ENCODE measurements at places on chromosomes 4 and X. TPM values are rescaled to one million over a fixed set of nuclear protein-coding genes. Genes with fewer than 3 reads are reported as not detected.

DNA sequence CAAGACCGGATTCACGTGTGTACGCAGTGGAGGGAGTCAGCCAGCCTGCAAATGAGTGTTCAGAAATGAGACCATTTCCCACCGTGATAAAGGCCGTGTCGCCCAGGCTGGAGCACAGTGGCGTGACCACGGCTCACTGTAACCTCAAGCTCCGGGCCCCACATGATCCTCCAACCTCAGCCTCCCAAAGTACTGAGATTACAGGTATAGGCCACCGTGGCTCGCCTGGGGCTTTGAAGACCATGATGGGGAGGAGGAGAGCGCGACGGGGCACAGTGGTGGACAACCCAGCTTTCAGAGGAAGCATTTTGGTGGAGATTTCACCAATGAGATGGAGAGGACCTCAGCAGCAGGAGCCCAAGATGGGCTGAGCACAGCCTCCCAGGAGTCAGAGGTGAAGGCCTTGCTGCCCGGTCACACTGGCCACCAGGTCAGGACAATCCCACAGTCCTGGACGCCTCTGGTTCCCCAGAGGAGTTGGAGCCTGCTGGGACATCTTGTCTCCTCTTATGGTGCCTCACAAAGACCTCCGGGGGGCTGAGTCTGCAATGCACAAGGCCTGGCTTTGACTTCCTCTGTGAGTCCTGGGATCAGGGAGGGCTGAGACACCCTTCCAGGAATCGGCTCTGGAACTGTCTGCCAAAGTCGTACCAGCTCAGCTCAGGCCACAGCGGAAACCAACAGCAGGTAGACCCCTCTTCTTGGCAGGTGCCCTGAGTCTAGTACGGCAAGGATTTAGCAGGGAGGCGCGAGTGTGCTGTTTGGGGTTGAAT lies 22.4 kb upstream of the MXD4 start:
- peaks cover 5% of the 10 kb centered on the region for H3K4me1 ChIP-seq
- no peak for DNase-seq
- no peak overlapping the region for H3K4me3 ChIP-seq
- no peak overlapping the region for H3K27ac ChIP-seq
- no peaks in the 10 kb centered on the region for H3K27me3 ChIP-seq
- H3K36me3 ChIP-seq: no peaks in the 10 kb centered on the region

Gene GPR34
- total RNA-seq: not detected

Gene LIMCH1
- 9.8 TPM for total RNA-seq

Gene AREG
- not detected for total RNA-seq

- peaks cover 8% of the 10 kb centered on the region for H3K36me3 ChIP-seq
- H3K4me1 ChIP-seq: peaks cover 38% of the 10 kb centered on the region
- peaks cover 62% of the 10 kb centered on the region for H3K27me3 ChIP-seq
- H3K27ac ChIP-seq: no peak overlapping the region
These were observed 6.8 kb downstream of the MSX1 start for GRCh38 chr4:4866124-4866865.

DNA sequence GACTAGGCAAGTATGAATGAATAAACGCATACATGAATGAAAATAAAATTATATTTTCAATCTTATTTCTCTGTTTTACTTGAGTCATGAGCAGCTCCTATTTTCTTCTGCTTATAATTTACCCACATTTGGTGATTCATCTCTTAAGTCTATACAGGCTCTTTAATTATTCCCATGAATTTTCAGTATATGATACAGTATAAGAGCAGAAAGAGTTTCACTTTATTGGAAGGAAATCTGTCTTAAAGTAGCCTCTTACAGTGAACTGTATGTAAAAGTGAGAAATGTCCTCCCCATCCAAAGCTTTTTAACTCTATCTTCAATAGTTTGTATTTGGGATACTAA lies 50.8 kb downstream of the TMEM165 start:
- no peak for DNase-seq
- peaks cover 5% of the 10 kb centered on the region for H3K36me3 ChIP-seq
- H3K4me3 ChIP-seq: no peak overlapping the region
- H3K27ac ChIP-seq: peak overlapping the region; percentile 65
- H3K4me1 ChIP-seq: peaks cover 28% of the 10 kb centered on the region
- no peaks in the 10 kb centered on the region for H3K27me3 ChIP-seq

GRCh38 chr4:152065545-152065944 lies 304.7 kb upstream of the GATB start:
- no peak overlapping the region for H3K4me3 ChIP-seq
- H3K27me3 ChIP-seq: peaks cover 15% of the 10 kb centered on the region
- no peaks in the 10 kb centered on the region for H3K36me3 ChIP-seq
- DNase-seq: no peak
- H3K4me1 ChIP-seq: no peaks in the 10 kb centered on the region

DNA sequence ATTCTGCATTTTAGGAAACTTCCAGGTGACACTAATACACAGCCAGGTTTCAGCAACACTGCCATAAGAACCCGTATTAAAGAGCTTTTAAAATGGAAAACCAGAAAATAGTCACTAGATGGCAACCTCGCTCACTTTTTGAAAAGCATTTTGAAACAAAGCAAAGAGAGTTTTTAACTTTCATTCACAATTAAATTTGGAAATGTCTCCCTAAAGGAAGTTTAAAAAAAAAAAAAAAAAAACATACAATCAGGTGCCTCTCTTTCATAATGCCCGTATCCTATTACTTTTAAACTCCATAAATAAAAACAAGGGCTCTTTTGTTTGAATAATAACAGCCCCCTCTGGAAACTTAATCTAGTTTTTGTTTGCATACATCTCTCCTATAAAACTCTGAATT lies 20.3 kb downstream of the MEPE start:
- H3K4me3 ChIP-seq: no peak overlapping the region
- no peak overlapping the region for H3K27ac ChIP-seq
- H3K4me1 ChIP-seq: peaks cover 8% of the 10 kb centered on the region

DNA sequence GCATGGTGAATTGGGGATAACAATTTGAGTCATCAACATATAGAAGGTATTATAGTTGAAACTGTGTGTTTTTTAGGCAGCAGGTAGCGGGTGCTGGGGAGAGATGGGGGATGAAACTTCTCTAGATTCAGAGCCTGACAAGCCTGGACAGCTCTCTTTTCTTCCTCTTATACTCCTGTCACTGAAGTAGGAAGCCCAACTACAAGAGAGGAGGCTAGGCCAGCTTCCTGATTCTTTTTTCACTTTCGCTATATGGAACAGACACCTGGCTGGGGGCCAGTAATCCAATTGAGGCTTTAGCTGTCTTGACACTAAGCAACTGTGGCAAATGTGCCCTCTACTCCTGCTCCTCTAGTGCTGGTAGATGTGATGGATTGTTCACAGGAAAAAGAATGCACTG lies 69.2 kb downstream of the PHKA1 start:
- H3K4me3 ChIP-seq: no peak overlapping the region
- H3K36me3 ChIP-seq: no peaks in the 10 kb centered on the region
- DNase-seq: no peak
- no peaks in the 10 kb centered on the region for H3K4me1 ChIP-seq
- no peaks in the 10 kb centered on the region for H3K27me3 ChIP-seq

DNA sequence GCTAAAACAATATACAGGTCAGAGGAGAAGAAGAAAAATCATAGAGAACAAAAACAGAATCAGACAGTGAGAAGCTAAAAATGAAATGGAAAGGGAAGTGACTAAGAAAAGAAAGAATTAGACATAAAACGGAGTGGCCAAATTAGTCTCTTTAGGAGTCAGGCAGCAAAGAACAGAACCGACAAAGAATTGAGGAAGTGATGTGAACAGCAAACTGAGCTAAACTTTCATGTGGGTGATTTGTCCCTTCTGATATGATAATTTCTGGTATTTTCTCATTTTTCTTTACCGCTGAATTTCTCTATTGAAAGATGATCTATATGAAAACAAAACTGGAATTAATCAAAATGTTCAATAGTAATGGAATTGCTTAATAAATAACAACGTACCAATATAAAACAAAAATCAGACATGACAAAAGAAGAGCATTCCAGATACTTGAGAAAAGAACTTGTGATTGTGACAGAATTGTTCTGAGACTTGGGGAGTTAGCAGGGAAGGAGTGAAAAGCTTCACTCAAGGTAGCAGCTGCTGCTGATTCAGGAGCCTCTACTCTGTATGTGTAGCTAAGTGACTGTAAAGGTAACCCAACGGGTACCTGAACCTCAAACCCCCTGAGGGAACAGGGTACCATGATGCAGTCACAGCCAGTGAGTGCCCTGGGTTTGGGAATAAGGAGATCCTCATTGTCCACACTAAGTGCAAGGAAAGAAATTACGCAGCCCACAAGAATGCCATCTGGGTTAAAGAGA lies 8.8 kb downstream of the TAPT1 start:
- H3K27ac ChIP-seq: no peak overlapping the region
- H3K27me3 ChIP-seq: no peaks in the 10 kb centered on the region
- no peak for DNase-seq
- no peaks in the 10 kb centered on the region for H3K36me3 ChIP-seq
- peaks cover 6% of the 10 kb centered on the region for H3K4me1 ChIP-seq

- H3K27me3 ChIP-seq: no peaks in the 10 kb centered on the region
- H3K36me3 ChIP-seq: no peaks in the 10 kb centered on the region
- H3K4me1 ChIP-seq: peaks cover 53% of the 10 kb centered on the region
- peak overlapping the region; percentile 52 for H3K4me3 ChIP-seq
- H3K27ac ChIP-seq: peak overlapping the region; percentile 76
- DNase-seq: no peak
These were observed 139.3 kb downstream of the AFF1 start for GRCh38 chr4:87074121-87074488.

DNA sequence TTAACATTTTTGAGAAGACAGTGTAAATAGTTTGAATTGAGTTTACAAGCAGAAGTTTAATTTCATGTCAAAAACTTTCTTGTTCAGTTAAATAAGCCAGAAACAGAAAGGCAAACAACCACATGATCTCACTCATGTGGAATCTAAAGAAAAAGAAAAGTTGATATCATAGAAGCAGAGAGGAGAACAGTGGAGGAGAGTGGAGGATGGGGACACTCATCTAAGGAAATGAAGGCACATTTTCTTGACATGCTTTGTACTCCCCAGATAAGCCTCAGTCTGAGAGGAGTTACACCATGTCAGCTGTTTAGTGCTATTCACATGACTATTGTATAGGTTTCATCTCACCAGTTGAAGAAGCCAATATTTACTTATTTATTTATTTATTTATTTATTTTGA lies 13.5 kb downstream of the SNCA start:
- no peak overlapping the region for H3K27ac ChIP-seq
- peaks cover 6% of the 10 kb centered on the region for H3K4me1 ChIP-seq
- no peaks in the 10 kb centered on the region for H3K27me3 ChIP-seq

Gene HS3ST1
- total RNA-seq: not detected

DNA sequence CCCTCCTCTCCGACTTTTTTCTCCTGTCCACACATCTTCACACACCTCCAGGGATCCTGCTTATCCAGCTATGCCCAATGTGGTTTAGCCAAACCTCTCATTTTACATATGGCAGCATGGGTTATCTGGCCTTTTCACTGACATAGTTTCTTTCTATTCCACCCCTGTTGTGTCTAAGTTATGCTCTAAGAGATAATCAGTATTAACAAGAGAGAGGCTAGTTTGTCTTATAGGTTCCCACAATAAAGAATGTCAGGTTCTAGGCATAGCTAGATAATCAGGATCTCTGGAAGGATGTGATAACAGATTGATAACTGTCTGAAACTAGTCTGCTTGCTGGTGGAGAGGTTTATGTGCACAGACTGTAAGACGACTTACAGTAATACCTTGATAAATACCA lies 7.7 kb upstream of the GALNT7 start:
- no peaks in the 10 kb centered on the region for H3K27me3 ChIP-seq
- no peak for DNase-seq
- H3K27ac ChIP-seq: no peak overlapping the region
- no peak overlapping the region for H3K4me3 ChIP-seq
- H3K4me1 ChIP-seq: peaks cover 9% of the 10 kb centered on the region

- DNase-seq: no peak
- H3K4me1 ChIP-seq: peaks cover 4% of the 10 kb centered on the region
- H3K4me3 ChIP-seq: no peak overlapping the region
- peaks cover 2% of the 10 kb centered on the region for H3K36me3 ChIP-seq
- no peaks in the 10 kb centered on the region for H3K27me3 ChIP-seq
These were observed 16.2 kb upstream of the SCRG1 start for GRCh38 chr4:173415092-173415491.

DNA sequence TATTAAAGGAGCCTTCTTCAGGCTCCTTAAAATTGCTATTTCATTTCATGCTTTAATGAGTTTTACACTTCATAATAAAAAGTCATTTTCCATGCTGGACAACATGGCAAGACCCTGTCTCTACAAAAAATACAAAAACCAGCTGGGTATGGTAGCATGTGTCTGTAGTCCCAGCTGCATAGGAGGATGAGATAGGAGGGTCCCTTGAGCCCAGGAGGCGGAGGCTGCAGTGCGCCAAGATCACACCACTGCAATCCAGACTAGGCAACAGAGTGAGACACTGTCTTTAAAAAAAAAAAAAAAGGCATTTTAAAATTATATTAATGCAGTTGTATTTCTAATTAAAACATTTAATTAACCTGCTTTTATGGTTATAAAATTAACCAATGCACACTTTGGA lies 49.2 kb downstream of the PDS5A start:
- peaks cover 18% of the 10 kb centered on the region for H3K4me1 ChIP-seq
- H3K27me3 ChIP-seq: no peaks in the 10 kb centered on the region
- H3K4me3 ChIP-seq: no peak overlapping the region
- peaks cover 12% of the 10 kb centered on the region for H3K36me3 ChIP-seq
- DNase-seq: no peak

Gene TMPRSS11D
- total RNA-seq: not detected

GRCh38 chr4:90995996-90996395 lies 868.8 kb downstream of the CCSER1 start:
- no peak for DNase-seq
- no peaks in the 10 kb centered on the region for H3K27me3 ChIP-seq
- H3K4me1 ChIP-seq: peaks cover 4% of the 10 kb centered on the region
- no peak overlapping the region for H3K4me3 ChIP-seq

DNA sequence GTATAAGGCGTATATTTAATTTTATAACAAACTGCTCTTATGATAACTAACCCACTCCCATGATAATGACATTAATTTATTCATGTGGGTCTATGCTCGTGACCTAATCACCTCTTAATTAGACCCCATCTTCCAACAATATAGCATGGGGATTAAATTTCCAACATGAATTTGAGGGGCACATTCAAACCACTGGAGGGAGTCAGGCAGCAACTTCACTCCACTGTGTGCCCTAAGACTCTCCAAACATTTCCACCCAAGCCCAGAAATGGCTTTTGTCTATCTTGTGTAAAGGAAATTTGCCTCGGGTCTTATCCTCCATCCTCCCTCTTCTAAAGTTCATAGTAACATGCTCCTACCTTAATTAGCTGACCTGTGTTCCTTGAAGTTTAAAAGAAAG lies 616.1 kb upstream of the CPEB2 start:
- DNase-seq: no peak
- H3K4me3 ChIP-seq: no peak overlapping the region
- H3K27ac ChIP-seq: no peak overlapping the region
- H3K4me1 ChIP-seq: no peaks in the 10 kb centered on the region
- no peaks in the 10 kb centered on the region for H3K36me3 ChIP-seq

DNA sequence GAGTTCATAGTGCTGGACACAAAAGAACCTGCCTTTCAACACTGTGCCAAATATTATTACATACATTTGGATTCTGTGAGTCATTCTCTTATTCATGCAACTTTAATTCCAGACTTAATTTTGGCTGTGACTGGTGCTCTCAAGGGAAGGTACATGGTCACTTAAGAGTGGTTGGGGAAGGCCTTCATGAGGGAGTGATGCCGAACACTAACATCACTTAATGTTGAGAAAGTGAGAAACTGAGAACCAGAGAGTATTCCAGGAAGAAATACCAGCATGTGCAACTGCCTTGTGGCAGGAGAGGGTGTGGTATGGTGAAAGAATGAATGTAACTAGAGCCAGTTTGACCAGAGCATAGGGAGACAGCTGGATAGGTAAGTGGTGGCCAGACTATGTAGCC lies 41.5 kb upstream of the FHDC1 start:
- H3K4me1 ChIP-seq: peaks cover 20% of the 10 kb centered on the region
- H3K27me3 ChIP-seq: no peaks in the 10 kb centered on the region
- peak overlapping the region; percentile 85 for H3K27ac ChIP-seq

GRCh38 chrX:13808865-13809264 lies 8.0 kb downstream of the GPM6B start:
- H3K4me3 ChIP-seq: no peak overlapping the region
- peaks cover 8% of the 10 kb centered on the region for H3K4me1 ChIP-seq
- H3K36me3 ChIP-seq: no peaks in the 10 kb centered on the region
- H3K27ac ChIP-seq: no peak overlapping the region

Gene TMSB15B
- total RNA-seq: 6.8 TPM
